Stimulated activated naive CD4-positive, alpha-beta T cell treated with Interleukin-2 at 50 U/mL for 16 hours (primary cell): ENCODE measurements at places on chromosomes 12 and 14.

GRCh38 chr12:12811343-12811742 lies 1.8 kb upstream of the DDX47 start:
- no peak for DNase-seq

GRCh38 chr14:97299661-97300060 lies 502.5 kb downstream of the VRK1 start:
- DNase-seq = no peak

DNA sequence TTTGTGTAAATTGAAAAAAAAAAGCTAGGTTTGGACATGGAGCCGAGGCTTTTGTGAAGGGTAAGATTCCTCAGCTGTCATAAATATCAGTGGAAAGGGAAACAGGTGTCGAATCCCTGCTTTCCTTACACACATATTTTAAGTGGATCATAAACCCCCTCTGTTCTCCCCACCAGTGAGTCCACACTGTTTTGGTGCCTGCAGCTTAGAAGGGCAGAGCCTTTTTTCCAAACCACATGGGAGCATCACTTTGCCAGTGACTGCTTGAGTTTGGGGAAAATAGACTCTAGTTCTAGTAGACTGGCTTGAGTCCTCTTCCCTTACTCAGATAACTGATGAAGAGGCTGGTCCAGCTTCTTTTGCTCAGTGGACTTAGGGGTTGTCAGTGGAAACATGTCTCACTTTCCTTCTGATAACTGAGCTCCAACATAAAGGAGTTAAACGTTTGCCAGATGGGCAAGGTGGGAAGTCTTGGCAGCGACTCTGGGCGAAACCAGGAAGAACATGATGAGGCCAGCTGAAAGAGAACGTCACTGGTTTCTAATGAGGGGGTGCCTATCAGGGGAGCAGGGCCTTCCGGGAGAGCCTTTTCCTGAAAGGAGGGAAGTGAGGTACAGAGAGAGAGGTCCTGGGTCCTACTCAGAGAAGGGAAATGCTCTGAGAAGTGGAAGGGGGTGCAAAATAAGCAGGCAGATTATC lies 168.1 kb upstream of the PARP11 start:
- DNase-seq = no peak

DNA sequence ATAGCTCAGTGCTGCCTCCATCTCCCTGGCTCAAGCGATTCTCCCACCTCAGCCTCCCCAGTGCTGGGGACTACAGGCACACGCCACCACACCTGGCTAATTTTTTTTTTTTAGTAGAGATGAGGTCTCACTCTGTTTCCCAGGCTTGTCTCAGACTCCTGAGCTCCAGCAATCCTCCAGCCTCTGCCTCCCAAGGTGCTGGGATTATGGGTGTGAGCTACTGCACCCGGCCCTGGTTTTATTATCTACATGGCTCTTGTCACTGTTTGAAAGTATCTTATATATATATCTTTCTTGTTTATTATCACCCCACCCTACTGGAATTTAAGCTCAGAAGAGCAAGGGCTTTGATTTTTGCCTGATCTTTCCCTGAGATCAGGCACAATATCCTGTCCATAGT lies 7.6 kb upstream of the TMED10 start:
- DNase-seq = no peak

DNA sequence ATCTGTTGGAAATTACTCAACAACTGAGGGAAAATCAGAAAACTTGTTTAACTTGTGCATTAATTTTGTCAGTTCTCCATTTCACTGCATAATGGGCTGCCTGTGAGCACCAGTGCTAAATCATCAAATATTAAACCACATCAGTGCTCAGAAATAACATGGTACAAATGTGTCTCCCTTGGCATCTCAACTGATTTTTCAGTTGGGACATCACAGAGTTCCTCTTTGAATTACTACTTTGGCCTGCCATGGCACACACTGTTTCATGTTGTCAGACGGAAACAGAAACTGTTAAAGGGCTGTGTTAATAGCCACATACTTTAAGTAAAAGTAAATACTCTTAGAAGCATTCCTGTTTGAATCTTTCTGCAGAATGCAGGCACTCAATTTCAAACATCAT lies 42.1 kb upstream of the STRN3 start:
- no peak for DNase-seq

DNA sequence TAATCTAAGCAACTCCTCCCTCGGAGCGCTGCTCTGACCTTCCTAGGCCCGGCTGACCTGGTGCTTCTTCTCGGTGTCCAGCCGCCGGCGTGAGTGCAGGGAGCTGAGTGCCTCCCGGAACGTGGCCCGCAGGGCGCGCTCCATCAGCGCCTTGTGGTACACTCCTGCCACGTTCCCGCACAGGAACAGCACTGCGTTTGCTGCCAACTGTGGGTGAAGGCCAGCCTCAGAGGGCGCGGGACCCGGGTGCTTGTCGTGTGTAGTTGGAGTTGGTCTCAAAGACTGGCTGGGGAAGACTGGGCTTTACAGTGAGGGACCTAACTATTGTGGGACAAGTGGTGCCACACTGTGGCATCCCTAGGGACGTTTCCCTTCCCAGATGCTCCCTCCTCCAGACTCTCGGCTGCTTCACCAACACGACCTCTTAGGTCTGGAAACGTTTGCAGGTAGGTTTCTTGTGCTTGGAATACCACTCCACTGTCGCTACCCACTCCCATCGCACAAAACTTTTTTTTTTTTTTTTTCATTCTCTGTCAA lies 3.1 kb downstream of the ADCY4 start:
- no peak for DNase-seq

DNA sequence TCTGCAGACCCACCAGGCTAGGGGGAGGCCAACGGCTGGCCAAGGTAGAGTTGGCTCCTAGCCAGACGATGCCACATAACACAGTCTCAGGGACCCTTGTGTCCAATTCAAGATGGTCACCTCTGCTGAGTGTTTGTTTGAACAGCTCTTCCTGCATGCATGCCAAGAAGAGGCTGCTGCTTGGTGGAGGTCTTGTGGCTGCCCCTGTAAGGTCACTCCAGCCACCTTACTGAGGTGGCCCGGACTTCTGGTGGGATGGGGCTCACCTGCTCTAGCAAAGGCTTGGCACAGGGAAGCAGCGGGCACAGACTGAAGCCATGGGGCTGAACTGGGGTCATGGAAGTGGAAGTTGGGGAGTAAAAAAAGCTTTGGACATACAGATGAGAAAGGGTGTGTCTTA lies 210.3 kb downstream of the GLT1D1 start:
- no peak for DNase-seq

GRCh38 chr14:71698673-71699072 lies 233.6 kb upstream of the RGS6 start:
- no peak for DNase-seq

- DNase-seq = no peak
Measured at GRCh38 chr12:68932128-68932960, 627 bp downstream of the CPM start.

- no peak for DNase-seq
Measured at GRCh38 chr14:81818271-81818670, 284.6 kb upstream of the SEL1L start.

GRCh38 chr14:71248194-71248593 lies 340.9 kb downstream of the PCNX1 start:
- no peak for DNase-seq

DNA sequence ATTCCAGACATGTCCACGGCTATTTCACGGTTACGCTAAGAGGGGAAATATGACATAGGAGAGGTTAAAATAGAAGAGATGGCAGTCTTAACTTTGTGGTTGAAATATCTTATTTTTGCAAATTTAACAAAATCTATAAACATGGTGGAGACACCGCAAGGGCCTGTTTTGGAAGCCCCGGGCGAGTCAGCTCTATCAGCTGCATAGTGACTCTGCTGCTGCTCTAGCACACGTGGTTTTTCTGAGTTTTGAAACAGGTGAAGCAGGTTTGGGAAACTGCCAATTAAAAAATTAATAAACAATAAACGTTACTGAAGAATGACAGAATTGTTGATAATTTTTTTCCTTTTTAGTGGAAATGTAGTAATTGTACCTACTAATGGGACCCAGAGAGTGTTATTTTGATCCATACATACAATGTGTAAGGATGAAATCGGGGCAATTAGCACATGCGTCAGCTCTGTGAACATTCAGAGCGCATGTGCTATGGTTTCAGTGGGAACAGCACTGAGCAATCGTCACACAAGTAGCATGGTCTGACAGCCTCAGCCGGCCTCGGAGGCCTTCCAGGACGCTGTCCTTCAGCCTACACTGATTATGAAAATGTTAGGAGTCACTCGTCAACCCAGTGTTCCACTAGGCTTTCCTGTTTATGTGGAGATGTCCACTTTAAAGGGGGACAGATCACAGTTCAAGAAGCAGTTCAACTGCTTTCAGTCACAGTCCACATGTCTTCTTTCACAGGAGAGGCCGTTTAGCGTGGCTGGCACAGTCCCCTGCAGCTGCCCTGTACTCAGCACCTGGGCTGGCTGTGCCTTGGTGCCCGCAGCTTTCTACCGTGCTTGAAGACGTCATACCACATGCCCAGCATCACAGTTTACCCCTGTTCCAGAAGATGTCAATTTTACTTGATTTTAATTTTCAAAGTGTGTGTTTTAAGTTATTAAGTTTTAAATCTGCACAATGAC lies 51.8 kb downstream of the MOK start:
- DNase-seq = no peak

GRCh38 chr12:2334271-2334670 lies 281.5 kb downstream of the CACNA1C start:
- DNase-seq = no peak

- no peak for DNase-seq
Measured at GRCh38 chr12:131006036-131006735, 52.5 kb downstream of the ADGRD1 start.

DNA sequence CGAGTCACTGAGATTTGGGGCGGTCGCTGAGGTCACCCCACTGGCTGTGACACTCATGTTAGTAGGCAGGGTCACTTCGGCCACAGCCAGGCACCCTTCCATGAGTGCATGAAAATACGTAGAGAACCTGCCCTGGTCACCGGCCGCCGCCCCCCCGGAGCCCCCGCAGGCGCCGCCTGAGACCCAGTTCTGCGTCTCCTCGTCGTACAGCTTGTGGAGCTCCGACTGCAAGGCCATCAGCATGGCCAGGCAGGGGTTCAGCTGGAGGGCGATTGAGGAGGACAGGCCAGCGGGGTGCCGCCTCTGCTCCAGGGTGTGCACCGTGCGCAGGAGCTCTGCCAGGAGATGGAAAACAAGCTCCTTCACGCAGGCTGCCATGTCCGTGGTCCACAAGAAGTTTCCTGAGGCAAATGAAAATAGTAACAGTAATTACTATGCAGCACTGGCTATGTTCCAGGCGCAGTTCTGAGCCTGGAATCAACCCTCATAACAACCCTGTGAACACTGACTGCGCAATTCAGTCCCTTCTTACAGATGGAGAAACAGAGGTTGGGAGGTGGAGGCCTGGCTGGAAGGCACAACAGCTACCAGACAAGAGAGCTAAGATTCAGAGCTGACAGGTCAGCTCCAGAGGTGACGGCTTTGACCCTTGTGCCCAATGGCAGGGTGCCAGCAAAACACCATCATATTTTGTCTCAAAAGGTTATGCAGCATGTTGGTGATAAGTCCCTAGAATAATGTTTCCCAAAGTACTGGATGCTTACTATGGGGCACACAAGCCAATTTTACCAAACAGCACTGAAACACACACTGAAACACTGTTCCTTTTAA lies 59.9 kb downstream of the TRAFD1 start:
- no peak for DNase-seq

- DNase-seq = no peak
Measured at GRCh38 chr14:77266336-77266735, 4.7 kb downstream of the NGB start.

GRCh38 chr12:105980533-105980932 lies 158.2 kb downstream of the NUAK1 start:
- no peak for DNase-seq

- DNase-seq = no peak
Measured at GRCh38 chr12:47105914-47106674, 26.3 kb upstream of the AMIGO2 start.

DNA sequence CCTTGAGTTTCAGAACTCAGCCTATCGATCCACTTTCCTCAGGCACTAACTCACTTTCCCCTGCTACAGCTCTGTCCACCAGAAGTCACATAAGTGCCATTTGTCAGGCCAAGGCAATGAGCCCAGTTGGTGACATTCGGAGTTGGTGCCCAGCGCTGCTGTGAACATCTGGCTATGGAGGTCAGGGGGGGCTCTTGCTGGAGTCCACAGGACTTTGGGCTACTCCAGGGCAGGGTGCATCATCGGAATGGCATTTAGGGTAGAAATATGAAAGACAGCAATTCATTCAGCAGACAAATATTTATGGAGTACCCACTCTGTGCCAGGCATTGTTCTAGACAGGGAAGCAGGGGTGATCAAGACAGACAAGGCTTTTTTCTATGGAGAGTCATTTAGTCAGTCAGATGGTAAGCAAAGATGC lies 1.5 kb upstream of the PPP1CC start:
- no peak for DNase-seq

- no peak for DNase-seq
Measured at GRCh38 chr12:116150001-116150400, 127.5 kb downstream of the MED13L start.

GRCh38 chr14:75417674-75418073 lies 10.1 kb upstream of the JDP2 start:
- no peak for DNase-seq

DNA sequence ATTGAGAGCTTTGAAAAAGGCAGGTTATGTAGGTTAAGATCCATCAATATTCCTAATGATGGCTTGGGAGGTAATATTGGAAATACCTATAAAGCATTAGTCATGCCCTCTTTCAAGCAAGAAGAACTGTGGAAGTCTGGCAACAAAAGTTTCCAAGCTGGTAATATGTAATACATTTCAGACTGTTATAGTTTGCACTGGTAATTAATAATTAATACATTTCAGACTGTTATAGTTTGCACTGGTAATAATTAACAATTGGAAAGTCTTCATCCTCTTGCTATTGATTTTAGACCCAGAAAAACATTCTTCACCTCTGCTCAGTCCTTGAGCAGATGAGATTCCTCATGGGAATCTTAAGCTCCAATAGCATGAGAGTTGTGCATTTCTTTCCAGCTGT lies 29.0 kb upstream of the WDR89 start:
- DNase-seq = no peak

DNA sequence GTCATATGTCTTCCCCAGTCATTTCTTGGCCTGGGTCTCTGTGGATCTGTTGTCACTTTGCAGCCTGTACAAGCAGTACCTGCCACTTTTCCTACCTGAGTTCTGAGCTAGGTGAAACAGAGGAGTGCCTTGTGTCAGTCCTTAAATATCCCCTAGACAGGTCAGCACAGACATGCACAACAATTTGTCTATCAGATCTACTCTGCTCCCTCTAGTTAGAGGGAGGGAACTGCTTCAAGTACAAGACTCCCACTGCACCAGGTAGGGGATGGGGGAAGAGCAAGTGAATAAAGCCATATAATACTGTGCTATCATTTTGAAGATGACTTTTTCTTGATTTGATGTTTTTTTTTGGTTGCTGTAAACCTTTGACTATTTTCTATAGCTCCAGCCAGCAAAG lies 39.4 kb downstream of the MIPOL1 start:
- no peak for DNase-seq
